ENCODE measurements at places on chromosomes 3 and 15.

DNA sequence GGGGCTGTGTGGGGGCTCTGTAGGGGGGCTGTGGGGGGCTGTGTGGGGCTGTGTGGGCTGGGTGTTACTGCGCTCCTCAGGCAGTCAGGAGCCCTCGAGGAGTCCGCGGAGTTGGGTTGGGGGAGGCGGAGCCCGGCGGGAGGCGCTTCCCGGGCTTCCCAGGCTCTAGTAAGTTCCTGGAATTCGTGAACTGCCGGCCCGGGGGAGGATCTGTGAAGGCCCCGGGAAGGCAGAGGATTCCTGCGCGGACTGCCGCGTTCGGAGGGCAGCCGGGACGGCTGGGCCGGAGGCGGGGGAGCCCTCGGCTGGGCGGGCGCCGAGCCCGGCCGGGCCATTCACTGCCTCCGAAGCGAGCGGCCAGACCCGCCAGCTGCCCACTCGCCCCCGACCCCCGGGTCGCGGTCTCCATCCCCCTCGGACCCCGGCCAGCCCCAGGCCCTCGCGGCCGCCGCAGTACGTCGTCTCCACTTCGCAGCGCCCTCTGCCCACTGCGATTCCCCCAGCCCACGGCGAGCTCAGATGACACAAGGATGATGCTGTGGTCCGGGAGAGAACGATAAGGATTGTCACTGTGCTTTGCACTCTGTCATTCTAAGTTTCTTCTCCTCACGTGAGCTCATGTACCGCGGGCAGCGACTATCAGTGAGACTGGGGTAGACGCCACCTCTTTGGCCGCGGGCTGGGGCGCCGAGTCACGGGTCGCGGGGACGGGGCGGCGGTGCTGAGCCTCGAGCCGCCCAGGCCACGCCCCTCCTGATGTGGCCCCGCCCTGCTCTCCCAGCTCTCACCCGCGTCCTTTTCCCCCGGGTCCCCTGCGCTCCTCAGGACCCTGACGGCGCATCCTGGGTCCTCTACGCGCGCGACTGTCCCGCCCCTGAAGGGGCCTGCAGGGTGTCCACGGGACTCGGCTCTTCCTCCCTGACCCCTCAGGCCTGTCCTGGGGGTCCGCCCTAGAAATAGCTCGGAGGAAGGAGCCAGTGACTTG, 65.3 kb downstream of the KLF13 start:
- no peak for DNase-seq

DNA sequence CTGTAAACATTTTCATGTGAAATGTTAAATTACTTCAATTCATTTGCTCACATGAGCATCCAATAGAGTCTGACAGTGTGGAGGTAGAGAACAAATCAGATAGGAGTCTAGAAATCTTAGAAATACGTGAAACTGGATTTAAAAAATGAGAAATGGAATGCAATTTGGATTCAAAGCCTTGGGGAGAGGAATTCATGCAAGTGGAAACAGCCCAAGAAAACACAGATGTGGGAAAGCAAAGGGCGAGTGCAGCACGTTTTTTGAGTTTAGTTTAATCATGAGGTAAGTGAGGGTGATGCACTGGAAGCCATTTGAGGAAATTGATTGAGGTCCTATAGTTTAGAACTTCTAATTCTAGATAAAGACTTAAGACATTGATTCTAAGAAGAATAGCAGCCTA, 434.7 kb downstream of the C3orf38 start:
- DNase-seq, result no peak

DNA sequence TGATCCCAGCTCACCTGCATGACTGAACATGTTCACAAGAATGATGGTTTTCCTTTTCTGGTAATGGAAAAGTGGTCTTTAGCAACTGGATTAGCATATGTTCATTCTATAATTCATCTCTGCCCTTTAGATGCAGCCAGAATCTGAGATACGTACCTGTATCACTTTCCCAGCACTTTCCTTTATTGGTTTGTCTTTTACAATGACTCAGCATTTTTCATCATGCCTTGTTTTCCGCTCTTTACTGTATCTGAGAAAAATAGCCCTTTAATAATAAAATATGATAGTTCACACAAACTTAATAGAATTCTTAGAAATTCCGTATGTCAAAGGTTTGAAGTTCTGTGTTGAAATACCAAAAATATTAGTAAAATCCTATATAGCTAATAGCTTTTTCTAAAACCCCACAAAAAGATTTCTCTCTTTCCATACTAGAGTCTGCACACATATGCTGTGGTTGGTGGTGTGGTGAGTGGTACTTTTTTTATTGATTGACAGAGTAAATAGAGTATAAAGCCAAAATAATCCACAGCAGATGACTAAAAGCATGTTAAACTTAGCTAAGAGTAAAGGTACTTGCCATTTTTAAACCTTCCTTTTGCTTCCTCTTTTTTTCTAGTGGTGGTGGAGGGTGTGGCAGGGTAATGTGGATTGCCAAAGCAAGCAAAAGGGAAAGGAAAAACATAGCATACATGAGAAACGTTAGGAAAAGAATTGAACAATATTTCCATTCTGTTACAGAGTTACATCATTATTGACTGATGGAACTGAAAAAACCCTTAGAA, 328.9 kb upstream of the RBMS3 start:
- no peak for DNase-seq

- no peak for DNase-seq
Observed at GRCh38 chr15:80849308-80849707, 70.1 kb downstream of the CEMIP start.

DNA sequence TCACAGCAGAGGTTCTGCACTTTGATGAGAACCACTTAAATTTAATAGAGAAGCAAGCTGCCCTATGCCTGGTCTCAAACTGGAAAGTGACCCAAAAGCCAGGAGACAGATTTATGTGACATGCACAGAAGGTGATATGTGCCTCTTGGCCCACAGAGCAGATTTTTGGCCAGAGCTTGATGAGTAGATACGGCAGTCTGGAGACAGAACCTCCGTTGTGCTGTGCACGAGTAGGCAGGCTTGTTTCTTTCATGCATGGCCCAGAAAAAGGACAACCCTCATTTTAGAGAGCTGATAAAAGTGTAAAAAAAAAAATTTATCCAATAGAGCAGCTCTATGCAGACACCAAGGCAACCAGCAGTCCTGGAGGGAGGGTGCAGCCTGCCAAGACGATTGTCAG, 423.1 kb downstream of the CNTN6 start:
- DNase-seq, result no peak

DNA sequence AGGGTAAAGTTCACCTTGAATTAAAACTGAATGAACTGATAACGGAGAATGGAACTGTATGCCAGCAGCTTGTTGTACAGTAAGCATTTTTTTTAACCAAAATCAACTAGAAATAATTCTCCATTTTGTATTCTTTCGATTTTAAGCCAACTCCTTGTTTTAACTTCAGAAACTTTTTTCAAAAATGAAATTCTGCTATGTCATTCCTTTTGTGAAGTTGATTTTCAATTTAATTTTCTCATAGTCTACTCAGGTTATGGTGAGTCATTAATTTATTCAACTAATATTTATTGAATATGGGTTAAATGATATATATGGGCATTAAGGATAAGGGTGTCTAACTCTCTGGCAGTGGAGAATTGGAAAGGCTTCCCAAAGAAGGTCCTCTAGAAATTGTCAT, 53.7 kb downstream of the RASA2 start:
- no peak for DNase-seq

DNA sequence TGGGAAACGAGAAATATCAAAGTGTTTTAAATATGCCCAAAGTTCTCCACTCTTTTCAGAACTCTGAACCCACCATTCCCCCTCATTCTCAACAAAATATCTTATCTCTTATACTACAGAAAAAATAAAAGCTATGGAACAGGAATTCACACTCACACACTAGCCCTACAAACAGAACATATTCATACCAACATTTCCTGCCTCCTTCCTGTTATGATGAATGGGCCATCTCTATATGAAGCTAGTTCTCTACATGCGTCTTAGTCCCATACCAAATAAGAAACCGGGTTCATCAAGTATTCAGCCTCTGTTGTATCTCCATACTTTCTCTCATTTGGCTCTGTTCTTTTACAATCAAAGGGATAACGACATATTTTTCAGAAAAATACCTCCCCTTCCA, 72.6 kb downstream of the PLSCR2 start:
- DNase-seq, result peak; percentile 36

DNA sequence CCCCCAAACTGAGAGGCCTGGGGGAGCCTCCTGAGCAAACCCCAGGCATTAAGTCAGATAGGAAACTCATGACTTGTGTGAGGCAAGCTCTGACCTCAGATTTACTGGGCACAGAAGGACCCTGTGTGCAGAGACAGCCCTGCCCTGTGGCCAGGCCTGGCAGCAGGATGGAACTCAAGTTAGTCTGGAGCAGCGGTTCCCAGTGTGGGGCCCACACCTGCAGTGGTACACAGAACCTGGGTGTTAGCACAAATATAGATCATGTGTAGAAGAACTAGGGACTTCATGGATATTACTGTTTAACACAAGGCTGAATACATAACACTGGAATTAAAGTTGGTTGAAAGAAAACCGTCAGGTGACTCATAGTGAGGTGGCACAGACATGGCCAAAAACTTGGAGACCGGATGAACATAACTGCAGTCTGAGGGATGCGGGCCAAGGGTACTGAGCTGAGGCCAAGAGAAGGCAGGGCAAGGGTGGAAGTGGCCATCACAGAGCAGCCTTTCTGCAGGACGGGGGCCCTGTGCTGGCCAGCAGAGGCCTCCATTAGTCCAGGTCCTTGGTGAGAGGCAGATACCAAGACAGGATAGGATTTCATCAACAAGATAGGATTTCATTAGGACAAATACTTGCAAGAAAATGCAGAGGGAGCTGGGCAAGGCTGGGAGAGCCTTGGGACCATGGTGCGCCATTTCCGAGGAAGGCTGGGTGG, 40.9 kb downstream of the IRAK2 start:
- no peak for DNase-seq

- no peak for DNase-seq
Observed at GRCh38 chr3:157857440-157857839, 248.8 kb downstream of the SHOX2 start.

- no peak for DNase-seq
Observed at GRCh38 chr3:31680072-31680870, 147.5 kb downstream of the STT3B start.
